ENCODE measurements at places on chromosomes 3 and 15. TPM values are rescaled to one million over a fixed set of nuclear protein-coding genes. Genes with fewer than 3 reads are reported as not detected.

The GPR149 gene
- total RNA-seq, result not detected

The CADM2 gene
- 2.5 TPM for total RNA-seq

The ATP13A5 gene
- total RNA-seq, result 3.7 TPM

The EEF1AKMT4 gene
- 1.7 TPM for total RNA-seq

The ACKR2 gene
- 1.6 TPM for total RNA-seq

The TSPAN3 gene
- total RNA-seq, result 123 TPM

The C3orf38 gene
- total RNA-seq, result 28.9 TPM
